ENCODE measurements at places on chromosomes 6 and 20.

DNA sequence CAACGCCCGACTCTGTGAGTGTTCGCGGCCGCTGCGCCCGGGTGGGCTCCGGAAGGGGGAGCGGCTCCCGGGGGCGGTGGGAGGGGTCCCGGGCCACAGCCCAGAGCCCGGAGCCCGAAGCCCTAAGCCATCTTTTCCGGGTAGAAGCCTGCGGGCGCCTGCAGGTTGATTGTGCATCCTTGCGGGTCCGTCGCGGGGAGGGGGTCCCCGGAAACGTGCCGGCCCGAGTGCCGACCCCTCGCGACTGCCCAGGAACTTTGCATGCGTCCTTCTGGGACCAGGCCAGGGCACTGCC, 413 bp downstream of the PTPRA start:
- H3K27me3 ChIP-seq, result peaks cover 20% of the 10 kb centered on the region
- H3K27ac ChIP-seq, result peak overlapping the region; percentile 85
- H3K4me1 ChIP-seq, result peaks cover 55% of the 10 kb centered on the region
- H3K4me3 ChIP-seq, result peak overlapping the region; percentile 89
- peak; percentile 78 for DNase-seq
- peaks cover 26% of the 10 kb centered on the region for H3K36me3 ChIP-seq

DNA sequence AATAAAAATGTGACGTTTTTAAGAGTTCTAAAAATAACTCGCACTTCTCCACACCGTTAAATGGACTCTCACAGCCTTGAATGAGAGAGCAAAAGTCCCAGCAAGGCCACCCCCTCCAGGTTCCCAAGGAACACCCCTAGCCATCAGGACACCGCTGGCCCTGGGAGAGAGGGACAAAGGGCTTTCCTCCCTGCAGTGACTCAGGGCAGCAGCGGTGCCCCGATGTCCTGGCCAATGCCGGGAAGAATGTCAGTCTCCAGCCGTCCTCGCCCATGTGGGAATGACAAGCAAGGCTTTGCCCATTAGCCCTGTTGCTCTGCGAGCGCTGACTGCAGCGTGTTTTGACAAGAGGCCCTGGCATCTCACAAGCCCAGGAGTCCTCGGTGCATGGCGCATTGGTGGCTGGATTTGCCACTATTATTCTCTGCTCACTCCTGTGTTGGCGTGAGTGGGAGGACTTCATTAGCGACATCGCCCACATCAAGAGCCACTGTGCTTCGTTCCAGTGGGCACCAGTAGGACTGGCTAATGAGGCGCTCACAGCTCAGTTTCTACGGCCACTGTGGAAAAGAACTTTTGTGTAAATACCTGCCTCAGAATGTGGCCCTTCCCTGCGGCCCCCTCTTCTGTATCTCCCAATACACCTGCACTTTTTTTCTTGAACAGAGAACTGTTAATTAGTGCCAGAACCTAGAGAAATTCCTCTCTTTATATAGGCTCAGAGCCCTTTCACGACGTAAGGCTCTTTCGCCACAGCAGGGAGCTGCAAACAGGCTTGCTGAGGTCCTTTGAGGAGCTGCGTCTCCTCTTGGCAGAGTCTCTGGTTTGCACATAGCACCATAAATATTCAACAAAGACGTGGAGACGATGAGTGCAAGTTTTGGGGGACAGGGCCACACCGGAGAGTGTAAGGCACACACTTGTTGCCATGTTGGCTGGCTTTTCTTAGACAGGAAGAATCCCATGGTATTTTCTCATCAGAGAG, 336.6 kb downstream of the TAF4 start:
- H3K27ac ChIP-seq, result no peak overlapping the region
- no peaks in the 10 kb centered on the region for H3K36me3 ChIP-seq
- H3K4me3 ChIP-seq, result no peak overlapping the region
- H3K27me3 ChIP-seq, result peaks cover 9% of the 10 kb centered on the region
- DNase-seq, result no peak

DNA sequence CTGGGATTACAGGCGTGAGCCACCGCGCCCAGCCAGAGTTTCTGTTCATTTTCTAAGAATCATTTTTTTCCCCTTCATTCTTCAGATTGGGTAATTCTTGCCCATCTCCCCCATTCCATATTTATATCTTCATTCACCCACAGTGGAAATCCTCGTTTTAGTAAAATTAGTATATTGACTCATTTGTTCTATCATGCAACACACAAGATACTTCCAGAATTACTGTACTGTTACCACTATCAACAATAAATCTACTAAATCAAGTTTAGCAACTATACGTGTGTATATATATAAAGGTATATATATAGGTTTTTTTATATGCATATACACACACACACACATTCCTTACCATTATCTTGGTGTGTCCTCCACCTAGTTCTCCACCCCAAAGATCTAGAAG, 41.2 kb upstream of the KCNG1 start:
- no peaks in the 10 kb centered on the region for H3K36me3 ChIP-seq
- H3K27ac ChIP-seq, result no peak overlapping the region
- peaks cover 10% of the 10 kb centered on the region for H3K27me3 ChIP-seq
- H3K4me1 ChIP-seq, result no peaks in the 10 kb centered on the region

GRCh38 chr20:45392733-45393132, 14.6 kb upstream of the TP53TG5 start:
- no peak overlapping the region for H3K4me3 ChIP-seq
- H3K36me3 ChIP-seq, result no peaks in the 10 kb centered on the region
- no peaks in the 10 kb centered on the region for H3K27me3 ChIP-seq
- H3K4me1 ChIP-seq, result no peaks in the 10 kb centered on the region
- H3K27ac ChIP-seq, result no peak overlapping the region

DNA sequence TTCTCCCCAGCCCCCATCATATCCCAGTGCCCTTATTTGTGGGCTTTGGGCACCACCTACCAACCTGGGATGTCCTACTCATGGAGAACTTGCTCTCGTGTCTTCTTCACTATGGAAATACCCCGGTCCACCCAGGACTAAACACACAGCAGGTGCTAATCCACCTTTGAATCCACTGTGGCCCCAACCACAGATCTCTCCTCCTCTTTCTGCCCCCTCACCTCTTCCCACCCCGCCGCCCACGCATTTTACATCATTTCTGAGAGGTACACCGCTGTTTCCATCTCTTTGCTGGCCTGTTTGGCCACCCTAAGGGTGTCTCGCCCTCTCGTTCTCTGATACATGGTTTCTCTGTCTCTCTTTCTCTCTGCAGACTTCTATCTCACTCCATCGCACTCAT, 82.5 kb upstream of the CTNNBL1 start:
- no peak overlapping the region for H3K27ac ChIP-seq
- H3K4me1 ChIP-seq, result no peaks in the 10 kb centered on the region
- no peak overlapping the region for H3K4me3 ChIP-seq
- H3K36me3 ChIP-seq, result no peaks in the 10 kb centered on the region

GRCh38 chr6:7425808-7426190, 36.2 kb downstream of the RIOK1 start:
- H3K4me3 ChIP-seq, result no peak overlapping the region
- H3K4me1 ChIP-seq, result peaks cover 2% of the 10 kb centered on the region
- no peak for DNase-seq
- no peak overlapping the region for H3K27ac ChIP-seq
- no peaks in the 10 kb centered on the region for H3K27me3 ChIP-seq

GRCh38 chr20:36830791-36831691, 44.9 kb upstream of the TLDC2 start:
- no peaks in the 10 kb centered on the region for H3K36me3 ChIP-seq
- H3K27me3 ChIP-seq, result no peaks in the 10 kb centered on the region

DNA sequence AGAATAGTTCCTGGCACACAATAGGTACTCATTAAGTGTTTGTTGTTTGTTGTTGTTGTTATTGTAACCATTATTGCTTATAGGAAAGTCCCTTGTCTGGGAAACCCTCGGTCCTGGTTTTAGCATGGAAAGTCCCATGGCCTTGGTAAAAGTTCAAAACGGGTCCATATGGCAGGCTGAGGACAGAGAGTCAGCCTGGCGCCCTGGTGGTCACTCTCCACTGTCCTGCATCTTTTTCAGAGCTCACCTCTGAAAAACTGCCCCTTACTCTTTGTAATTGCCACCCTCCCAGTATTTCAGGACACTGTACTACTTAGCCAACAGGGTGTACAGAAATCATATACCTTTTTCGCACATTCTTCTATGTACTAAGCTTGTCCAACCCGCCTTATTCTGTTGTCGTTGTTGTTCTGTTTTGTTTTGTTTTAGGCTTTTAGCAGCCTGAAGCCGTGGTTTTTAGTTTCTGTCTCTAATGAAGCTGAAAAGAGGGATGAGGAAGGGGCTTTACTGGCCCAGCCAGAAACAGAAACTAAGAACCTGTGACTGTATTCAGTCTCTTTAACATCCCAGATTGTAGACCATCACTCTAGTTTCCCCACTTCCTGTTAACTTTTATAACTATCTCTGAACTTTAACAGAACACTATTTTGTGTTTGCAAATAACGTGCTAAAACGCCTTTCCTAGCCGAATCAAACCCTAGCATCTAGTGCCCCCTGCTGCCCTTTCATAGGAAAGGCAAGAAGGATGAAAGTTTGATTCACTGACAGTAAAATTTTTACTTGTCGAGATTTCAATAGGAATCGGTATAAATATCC, 7.6 kb upstream of the TMEM14A start:
- H3K27me3 ChIP-seq, result no peaks in the 10 kb centered on the region
- peaks cover 3% of the 10 kb centered on the region for H3K36me3 ChIP-seq
- peaks cover 3% of the 10 kb centered on the region for H3K4me1 ChIP-seq
- H3K4me3 ChIP-seq, result no peak overlapping the region

DNA sequence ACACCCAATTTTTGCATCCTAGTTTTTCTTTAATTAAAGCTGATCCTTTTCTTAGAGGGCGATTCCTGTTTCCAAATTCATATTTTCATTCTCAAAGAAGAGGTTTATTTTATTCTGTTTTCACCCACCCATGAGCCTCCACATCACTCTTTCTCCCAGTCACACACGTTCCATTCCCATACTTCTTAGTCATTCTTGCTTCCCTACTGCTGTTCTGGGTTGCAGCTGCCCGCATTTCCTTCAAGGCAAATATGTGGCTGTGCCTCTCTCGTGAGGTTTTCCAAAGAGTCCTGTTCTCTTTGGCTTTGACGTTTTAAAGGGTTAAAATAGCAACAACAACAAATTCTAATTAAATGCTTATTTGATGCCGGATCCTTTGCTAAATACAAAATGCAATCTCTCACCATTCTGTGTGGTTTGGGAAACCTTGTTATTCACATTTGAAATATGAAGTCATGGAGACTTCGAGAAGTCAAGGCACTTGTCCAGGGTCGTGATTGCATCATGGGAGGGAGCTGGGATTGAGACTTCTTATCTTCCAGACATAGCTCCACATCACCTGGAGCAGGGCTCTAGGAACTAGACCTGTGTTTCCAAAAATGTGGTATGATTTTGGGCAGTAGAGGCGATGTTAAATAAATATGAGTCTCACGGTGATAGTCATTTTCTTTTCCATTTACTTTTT, 126.6 kb downstream of the DOK5 start:
- no peaks in the 10 kb centered on the region for H3K27me3 ChIP-seq
- no peak for DNase-seq
- no peaks in the 10 kb centered on the region for H3K4me1 ChIP-seq
- H3K4me3 ChIP-seq, result no peak overlapping the region
- H3K36me3 ChIP-seq, result no peaks in the 10 kb centered on the region
- H3K27ac ChIP-seq, result no peak overlapping the region

- peaks cover 56% of the 10 kb centered on the region for H3K27me3 ChIP-seq
- DNase-seq, result no peak
- no peak overlapping the region for H3K27ac ChIP-seq
- H3K4me3 ChIP-seq, result no peak overlapping the region
- no peaks in the 10 kb centered on the region for H3K36me3 ChIP-seq
Measured at GRCh38 chr6:33173535-33174180, 18.6 kb downstream of the COL11A2 start.

- H3K27me3 ChIP-seq, result no peaks in the 10 kb centered on the region
- H3K27ac ChIP-seq, result no peak overlapping the region
- DNase-seq, result no peak
- H3K36me3 ChIP-seq, result no peaks in the 10 kb centered on the region
- H3K4me3 ChIP-seq, result no peak overlapping the region
- H3K4me1 ChIP-seq, result no peaks in the 10 kb centered on the region
Measured at GRCh38 chr6:74550821-74551220, 655.0 kb downstream of the COL12A1 start.

GRCh38 chr6:32337186-32337805, 34.4 kb downstream of the TSBP1 start:
- DNase-seq, result no peak
- no peak overlapping the region for H3K4me3 ChIP-seq
- H3K27ac ChIP-seq, result no peak overlapping the region
- peaks cover 26% of the 10 kb centered on the region for H3K27me3 ChIP-seq
- no peaks in the 10 kb centered on the region for H3K36me3 ChIP-seq
- H3K4me1 ChIP-seq, result no peaks in the 10 kb centered on the region

DNA sequence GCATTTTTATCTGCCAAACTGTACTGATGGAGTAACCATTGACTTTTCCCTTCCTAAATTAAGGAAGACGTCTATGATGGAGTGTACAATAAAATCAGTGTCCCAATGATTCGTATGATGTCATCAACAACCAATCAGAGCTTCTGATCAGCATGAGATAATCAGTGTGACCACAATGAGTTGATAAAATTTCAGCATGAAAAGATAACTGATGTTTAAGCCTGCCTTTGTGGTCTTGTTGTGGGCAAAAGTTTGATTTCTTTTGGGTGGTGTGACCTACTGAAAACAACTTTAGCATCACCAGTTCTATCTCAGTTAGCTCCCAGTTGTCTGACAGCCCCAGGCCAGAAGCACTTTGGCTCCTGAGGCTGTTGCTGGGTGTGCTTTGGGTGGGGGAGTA, 3.3 kb downstream of the PCIF1 start:
- peak overlapping the region; percentile 60 for H3K27ac ChIP-seq
- DNase-seq, result no peak
- H3K27me3 ChIP-seq, result no peaks in the 10 kb centered on the region
- peak overlapping the region; percentile 26 for H3K4me3 ChIP-seq

GRCh38 chr6:15462717-15463525, 199.9 kb downstream of the DTNBP1 start:
- H3K27ac ChIP-seq, result no peak overlapping the region
- H3K27me3 ChIP-seq, result no peaks in the 10 kb centered on the region
- DNase-seq, result no peak
- H3K4me1 ChIP-seq, result peaks cover 7% of the 10 kb centered on the region
- H3K36me3 ChIP-seq, result peaks cover 11% of the 10 kb centered on the region

- DNase-seq, result no peak
- no peaks in the 10 kb centered on the region for H3K36me3 ChIP-seq
Measured at GRCh38 chr20:18456600-18456999, 10.2 kb downstream of the DZANK1 start.

GRCh38 chr6:34663831-34664255, 32.7 kb downstream of the ILRUN start:
- H3K27ac ChIP-seq, result peak overlapping the region; percentile 85
- H3K27me3 ChIP-seq, result no peaks in the 10 kb centered on the region
- H3K4me1 ChIP-seq, result peaks cover 60% of the 10 kb centered on the region
- H3K36me3 ChIP-seq, result peaks cover 24% of the 10 kb centered on the region

DNA sequence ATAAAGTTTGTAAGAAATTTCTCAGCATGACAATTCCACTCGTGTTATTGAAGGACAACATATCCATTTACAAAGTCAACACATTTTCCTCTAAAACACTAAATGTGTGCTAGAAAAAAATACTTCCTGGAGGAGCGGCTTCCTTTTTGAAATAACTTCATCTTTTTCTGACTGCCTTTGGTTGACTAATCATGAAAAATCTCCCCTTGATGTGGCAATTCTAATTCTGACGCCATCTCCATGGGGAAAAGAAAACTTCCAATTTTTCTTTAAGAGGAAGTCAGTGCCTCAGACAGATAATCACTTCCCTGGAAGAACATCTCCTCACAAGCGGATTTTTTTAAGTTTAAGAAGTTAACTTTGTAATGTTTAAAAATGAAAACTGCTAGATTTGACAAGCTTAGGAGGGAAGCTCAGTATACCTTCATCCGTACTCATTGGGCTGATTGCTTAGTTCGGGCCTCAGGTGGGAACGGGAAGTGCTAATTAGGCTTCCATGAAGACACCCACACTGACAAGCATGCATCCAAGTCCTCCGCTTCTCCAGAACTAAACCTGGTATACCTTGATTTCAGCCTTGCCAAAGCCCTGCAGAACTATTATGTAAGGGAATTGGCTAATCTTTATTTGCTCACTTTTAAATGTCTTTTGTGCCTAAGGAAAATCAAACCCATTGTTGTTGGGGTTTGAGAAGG, 35.1 kb upstream of the DUSP22 start:
- H3K4me1 ChIP-seq, result peaks cover 77% of the 10 kb centered on the region
- H3K4me3 ChIP-seq, result no peak overlapping the region
- no peak overlapping the region for H3K27ac ChIP-seq
- H3K36me3 ChIP-seq, result peaks cover 1% of the 10 kb centered on the region

All from activated naive CD4-positive, alpha-beta T cell treated with anti-CD3 and anti-CD28 coated beads, Interleukin-2, amount 10 ng/mL, durations not matched to agents 7 days and 5 days (primary cell).